A549 treated with ZK216348 at 1 μM for 4 hours (cell line): ENCODE measurements at places on chromosomes 5 and 9. TPM values are rescaled to one million over a fixed set of nuclear protein-coding genes. Genes with fewer than 3 reads are reported as not detected.

The DCTN3 gene
- 80.3 to 123 TPM (median 106 TPM) in 5 replicates for total RNA-seq

The SERF1B gene
- total RNA-seq, result 71.7 to 96.2 TPM (median 77.7 TPM) in 5 replicates

The IL11RA gene
- total RNA-seq, result 5.1 to 8.3 TPM (median 7.1 TPM) in 5 replicates

The PCDHGB2 gene
- 0.11 to 0.17 TPM (median 0.15 TPM) in 3 of 5 replicates, not detected in the others for total RNA-seq

The PCDHGA9 gene
- 0.09 TPM in 1 of 5 replicates, not detected in the others for total RNA-seq

The DOCK8 gene
- total RNA-seq, result 0.23 to 1.0 TPM (median 0.40 TPM) in 5 replicates

The AJM1 gene
- total RNA-seq, result 2.1 to 5.6 TPM (median 5.3 TPM) in 5 replicates

The HTR1A gene
- not detected in 5 replicates for total RNA-seq

The TLE1 gene
- 79.7 to 94.0 TPM (median 81.8 TPM) in 5 replicates for total RNA-seq

The ABO gene
- 0.19 TPM in 1 of 5 replicates, not detected in the others for total RNA-seq

The HAVCR2 gene
- 0.20 to 0.70 TPM (median 0.41 TPM) in 5 replicates for total RNA-seq

The NR2F1-AS1 gene
- 2.9 to 4.6 TPM (median 4.1 TPM) in 5 replicates for total RNA-seq

The WDR38 gene
- 0.13 to 0.19 TPM (median 0.19 TPM) in 3 of 5 replicates, not detected in the others for total RNA-seq

The TMOD1 gene
- 1.7 to 2.9 TPM (median 2.3 TPM) in 5 replicates for total RNA-seq

The ZFP2 gene
- not detected in 5 replicates for total RNA-seq
